ENCODE measurements at places on chromosomes 12 and 14.
A peak's percentile ranks its signal among the peaks of the same experiment; 100 is the strongest.

DNA sequence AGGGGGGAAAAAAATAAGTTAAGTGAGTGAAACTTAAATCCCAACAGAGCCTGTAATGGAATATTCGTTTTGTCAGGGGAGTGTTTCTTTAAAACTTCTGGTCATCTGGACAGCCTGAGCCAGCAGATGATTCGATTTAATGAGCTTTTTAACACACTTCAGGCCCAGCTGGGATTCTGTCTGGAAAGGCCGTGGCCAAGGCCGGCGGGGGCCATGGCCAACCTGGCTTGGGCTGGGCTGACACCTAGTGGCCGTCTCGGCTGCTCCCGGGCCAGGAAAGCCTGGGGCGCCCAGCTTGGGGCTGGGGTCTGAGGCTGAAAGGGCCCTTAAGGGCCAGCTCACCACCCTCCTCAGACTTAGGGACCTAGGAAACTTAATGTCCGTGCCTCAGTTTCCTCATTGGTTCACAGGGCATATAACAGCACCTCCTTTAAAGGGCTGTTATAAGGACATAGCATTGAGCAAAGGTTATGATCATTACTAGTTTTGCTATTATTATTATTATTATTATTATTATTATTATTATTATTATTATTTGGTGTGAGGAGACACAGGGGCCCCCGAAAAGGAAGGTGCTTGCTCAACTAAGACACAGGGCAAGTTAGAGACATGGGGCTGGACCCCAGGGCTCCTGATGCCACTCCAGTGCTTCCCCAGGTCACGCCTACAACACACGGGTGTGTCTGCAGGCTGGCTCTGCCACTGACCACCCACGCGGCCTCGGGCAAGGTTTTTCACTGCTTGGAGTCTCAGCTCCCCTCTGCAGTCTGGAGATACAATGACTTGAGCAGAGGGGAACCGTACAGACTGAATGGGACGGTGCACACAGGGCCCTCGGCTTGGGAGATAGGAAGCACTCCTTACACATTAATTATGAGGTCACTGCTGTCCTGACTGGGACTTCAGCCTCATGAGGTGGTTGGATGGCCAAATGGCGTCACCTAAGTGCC is 84.0 kb downstream of the SYNE3 start:
- DNase-seq: peak; percentile 78

DNA sequence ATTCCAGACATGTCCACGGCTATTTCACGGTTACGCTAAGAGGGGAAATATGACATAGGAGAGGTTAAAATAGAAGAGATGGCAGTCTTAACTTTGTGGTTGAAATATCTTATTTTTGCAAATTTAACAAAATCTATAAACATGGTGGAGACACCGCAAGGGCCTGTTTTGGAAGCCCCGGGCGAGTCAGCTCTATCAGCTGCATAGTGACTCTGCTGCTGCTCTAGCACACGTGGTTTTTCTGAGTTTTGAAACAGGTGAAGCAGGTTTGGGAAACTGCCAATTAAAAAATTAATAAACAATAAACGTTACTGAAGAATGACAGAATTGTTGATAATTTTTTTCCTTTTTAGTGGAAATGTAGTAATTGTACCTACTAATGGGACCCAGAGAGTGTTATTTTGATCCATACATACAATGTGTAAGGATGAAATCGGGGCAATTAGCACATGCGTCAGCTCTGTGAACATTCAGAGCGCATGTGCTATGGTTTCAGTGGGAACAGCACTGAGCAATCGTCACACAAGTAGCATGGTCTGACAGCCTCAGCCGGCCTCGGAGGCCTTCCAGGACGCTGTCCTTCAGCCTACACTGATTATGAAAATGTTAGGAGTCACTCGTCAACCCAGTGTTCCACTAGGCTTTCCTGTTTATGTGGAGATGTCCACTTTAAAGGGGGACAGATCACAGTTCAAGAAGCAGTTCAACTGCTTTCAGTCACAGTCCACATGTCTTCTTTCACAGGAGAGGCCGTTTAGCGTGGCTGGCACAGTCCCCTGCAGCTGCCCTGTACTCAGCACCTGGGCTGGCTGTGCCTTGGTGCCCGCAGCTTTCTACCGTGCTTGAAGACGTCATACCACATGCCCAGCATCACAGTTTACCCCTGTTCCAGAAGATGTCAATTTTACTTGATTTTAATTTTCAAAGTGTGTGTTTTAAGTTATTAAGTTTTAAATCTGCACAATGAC is 51.8 kb downstream of the MOK start:
- DNase-seq: no peak

GRCh38 chr12:26939192-26939832 is 1.0 kb downstream of the FGFR1OP2 start:
- no peak for DNase-seq

DNA sequence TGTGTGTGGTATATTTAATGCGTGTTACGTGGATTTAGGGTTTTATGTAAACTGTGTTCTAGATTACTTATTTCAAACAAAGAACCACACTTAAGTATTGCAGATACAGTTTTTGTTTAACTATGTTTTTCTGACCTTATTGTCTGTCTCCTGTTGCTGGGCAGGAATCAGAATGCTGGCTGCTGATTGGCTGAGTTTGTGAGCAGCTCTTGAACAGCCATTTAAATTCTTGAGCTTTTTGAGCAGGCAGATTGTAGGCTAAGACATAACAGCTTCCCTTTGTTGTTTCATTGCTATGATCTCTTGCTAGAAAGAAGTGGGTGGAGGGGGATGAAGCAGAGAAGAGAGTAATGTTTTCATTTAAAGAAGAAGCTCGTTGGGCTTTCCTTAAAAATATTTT is 52.2 kb downstream of the ATF7IP start:
- peak; percentile 64 for DNase-seq

DNA sequence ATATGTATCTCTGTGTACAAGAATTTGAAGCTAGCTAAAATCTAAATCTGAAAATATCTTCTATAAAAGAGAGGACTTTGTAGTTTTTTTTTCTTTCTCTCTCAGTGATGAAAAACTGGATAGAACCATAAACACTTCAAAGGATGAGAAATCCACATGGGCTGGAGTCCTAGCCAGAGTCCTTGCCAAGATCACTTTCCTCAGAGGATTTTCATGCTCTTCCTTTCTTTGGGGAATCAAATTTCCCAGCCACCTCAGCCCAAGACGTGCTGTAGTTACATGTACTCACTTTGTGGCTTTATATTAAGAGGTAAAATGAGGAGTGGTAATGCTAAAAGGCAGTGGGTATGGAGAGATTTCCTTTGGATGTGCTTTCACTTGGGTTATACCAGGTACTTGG is 110.3 kb downstream of the SLC38A1 start:
- no peak for DNase-seq

- no peak for DNase-seq
Measured at GRCh38 chr12:76945867-76946266, 67.0 kb upstream of the CSRP2 start.

DNA sequence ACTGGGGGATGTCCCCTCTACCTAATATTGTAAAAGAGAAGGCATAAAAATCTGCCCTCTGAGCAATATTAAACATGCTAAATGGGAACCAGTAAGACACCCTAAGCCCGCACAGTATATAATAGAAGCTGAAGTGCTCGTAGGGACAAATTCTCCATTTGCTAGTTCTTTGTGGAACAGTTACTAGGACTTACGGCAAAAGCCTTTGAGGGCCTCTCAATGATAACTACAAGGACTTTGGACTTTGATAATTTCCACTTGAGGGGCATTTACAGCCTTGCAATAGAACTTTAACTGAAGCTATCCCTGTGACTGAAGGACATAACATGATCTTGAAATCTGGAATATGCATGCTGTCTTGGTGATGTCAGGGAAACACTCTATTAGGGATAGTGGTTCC is 111.5 kb upstream of the IFNG-AS1 start:
- DNase-seq: no peak

DNA sequence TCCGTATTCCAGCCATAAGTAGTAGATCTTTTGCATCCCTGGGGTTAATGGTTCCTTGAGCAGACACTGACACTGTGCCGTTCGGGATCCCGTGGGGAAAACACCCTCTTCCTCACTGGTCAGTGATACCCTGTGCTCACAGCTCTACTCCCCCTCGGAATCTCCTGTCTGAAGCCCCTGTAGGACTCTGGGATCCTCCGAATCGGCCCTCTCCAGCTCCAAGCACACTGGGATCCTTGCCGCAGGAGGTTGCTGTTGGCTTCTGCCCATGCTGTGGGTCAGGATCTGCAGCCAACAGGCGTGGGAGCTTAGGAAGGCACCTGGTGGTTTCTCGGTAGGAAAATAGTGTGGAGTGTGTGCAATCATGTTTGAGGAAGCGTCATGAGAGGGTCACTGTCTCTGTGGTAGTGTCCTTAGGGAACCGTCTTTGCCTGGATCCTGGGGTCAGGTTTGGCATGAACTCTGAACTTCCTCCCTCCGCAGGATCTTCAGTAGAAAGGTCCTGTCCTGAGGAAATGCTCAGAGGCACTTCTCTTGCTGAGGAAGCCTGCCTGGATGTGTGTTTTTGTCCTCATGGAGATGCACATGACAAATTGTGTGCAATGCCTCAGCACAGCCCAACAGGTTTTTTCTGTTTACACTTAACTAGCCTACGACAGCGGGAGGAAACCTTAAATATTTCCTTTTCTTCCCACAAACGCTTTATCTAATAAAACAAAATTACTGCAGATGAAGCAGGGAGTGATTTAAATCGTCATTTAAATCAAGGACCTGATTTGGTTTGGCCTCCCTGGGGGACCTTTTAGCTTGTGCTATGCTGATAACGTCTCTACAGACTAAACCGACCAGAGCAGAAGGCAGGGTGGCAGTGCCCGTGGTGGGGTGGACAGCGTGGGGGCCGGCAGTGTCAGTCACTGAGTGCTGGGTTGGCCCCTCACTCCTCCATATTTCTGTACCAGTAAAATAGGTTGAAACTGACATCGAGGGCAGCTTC is 18.7 kb downstream of the FBXL14 start:
- DNase-seq: no peak

DNA sequence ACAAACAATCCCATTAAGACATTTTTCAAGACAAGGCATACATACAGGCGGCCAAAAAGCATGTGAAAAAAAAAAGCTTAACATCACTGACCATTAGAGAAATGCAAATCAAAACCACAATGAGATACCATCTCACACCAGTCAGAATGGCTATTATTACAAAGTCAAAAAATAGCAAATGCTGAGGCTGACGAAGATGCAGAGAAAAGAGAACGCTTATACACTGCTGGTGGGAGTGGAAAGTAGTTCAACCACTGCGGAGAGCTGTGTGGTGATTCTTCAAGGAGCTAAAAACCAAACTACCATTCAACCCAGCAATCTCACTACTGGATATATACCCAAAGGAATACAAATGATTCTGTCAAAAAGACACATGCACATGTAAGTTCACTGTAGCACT is 216.7 kb downstream of the FOXG1 start:
- no peak for DNase-seq

GRCh38 chr14:105549481-105549880 is 23.1 kb downstream of the TMEM121 start:
- DNase-seq: no peak

DNA sequence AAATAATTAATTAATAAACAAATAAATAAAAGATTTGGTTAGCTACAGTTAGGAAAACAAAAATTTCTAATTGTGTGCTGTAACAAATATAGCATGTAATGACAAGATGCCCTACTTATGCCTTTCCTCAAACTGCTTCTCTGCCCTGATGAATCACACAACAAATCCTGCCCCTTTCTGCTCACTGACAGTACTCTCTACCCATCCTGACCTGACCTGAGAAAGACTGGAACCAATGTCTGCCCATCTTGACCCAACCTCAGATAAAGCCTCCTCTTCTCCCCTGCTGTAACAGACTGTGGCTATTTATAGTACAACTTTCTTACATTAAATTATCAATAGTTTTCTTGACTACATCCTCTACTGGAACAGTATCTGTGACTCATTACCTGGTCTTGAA is 43.7 kb downstream of the PPP1R13B start:
- DNase-seq: no peak

DNA sequence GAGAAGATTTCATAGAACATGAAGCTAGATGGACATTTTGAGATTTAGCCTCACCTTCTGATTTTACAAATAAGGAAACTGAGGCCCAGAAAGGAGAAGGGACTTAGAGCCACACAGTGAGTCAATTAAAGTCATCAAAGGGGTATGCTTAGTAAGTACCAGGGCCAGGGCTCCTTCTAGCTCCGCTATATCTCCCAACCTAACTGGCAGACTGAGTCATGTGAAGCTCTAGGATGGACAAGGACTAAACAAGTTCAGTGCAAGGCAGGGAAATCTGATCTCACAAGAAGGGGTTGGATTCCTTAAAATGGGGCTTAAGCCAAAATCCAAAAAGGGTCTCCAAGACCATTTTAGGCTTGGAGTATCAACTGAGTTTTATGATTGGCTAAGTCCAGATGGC is 215.8 kb downstream of the PHLDA1 start:
- no peak for DNase-seq

DNA sequence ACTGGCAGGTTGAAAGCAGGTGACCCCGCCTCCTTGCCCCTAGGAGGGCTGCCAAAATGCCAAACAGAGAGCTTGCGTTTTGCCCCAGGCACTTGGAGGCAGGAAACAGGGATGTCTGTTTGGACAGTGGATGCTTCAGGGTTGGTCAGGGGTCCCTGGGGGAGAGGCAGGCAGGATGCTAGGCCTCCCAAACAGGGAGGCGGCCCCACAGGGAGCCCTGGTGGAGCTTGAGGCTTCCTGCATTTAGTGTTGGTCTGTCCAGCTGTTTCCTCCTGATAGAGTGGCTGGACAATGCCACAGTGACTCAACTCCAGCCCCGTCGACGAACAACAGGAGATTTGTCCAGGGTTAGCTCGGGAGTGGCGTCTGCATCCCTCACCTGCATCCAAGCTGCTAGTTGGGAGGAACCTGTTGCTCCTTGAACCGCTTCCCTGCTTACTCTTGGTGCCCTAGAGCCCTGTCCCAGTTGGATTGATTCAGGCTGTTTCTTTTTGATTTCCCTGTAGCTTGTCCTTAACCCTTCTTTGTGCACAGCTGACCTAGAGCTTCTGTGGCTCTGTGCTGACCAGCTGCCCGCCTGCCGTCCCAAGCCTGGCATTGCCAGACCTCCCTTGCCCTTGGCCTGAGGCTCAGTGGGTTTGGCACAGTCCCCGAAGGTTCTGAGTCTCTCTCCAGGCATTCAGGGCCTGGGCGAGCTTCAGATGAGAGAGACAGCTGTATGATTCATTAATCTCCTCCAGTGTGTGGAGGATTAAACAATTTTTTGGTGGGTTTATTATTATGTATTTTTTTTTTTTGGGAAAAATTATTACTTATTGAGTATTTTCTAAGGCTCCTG is 45.9 kb downstream of the TSPAN9 start:
- DNase-seq: no peak

- DNase-seq: no peak
Measured at GRCh38 chr14:75350505-75351060, 72.0 kb downstream of the FOS start.

- DNase-seq: no peak
Measured at GRCh38 chr12:27711317-27711682, 668 bp downstream of the MRPS35 start.

GRCh38 chr12:59036973-59037762 is 116.9 kb upstream of the LRIG3 start:
- DNase-seq: no peak
